ENCODE measurements at places on chromosomes 7 and 10. TPM values are rescaled to one million over a fixed set of nuclear protein-coding genes. Genes with fewer than 3 reads are reported as not detected.

GRCh38 chr10:111137007-111137406, 60.2 kb downstream of the ADRA2A start:
- no peak for DNase-seq

- DNase-seq = no peak
Observed at GRCh38 chr10:115830265-115830970, 442.6 kb downstream of the GFRA1 start.

DNA sequence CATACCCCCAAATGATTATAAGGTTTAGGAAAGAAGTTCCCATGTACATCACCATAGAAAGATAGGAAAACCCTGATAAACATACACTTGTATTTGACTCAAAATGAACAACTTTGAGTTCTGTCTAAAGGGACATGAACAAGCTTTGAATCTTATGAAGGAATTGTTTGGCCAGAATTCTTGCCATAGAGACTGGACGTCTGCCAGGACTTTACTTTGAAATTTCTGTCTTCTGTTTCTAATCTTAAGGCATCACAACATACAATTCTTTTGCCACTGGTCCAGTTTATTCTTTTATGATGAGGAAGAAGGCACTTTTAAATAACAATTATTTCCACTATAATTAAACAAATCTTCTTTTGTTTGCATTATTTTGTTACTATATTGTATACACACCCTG, 26.2 kb upstream of the CYP26C1 start:
- no peak for DNase-seq

- no peak for DNase-seq
Observed at GRCh38 chr7:81370822-81371221, 399.0 kb downstream of the HGF start.

DNA sequence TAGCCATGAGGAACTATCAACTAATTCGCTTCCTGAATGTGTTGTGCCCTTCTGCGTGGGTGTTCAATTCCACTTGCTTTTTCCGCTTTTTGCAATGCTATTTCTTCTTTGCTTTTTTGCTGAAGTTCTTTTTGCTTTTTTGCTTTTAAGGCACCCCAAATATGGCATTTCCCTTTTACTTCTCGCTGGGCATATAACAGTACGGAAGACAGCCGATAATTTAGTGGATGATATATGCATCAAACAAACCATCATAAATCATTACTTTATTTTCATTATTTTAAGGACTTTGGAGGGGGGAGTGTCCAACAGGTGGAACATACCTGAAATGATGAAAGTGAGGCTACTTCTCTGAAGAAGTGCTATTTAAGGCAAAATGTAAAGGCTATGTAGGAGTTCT, 277.0 kb upstream of the MTPN start:
- DNase-seq = no peak

DNA sequence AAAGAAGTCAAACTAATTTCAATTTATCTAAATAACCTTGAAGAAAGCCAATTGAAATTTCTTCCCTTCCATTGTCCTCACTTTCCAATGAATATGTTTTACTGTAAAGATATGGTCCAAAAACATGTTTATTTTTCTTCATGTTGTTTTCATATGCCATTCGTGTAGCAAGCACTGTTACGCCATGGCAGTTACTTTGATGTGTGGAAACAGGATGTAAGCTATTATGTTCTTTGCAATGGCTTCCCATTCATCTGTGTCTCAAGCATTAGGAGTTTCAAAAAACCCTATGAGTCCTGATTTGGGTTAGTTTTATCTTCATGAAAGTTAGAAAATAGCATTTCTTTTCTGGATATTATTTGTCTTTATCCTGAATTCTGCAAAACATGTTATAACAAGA, 31.0 kb downstream of the GPR141 start:
- no peak for DNase-seq

DNA sequence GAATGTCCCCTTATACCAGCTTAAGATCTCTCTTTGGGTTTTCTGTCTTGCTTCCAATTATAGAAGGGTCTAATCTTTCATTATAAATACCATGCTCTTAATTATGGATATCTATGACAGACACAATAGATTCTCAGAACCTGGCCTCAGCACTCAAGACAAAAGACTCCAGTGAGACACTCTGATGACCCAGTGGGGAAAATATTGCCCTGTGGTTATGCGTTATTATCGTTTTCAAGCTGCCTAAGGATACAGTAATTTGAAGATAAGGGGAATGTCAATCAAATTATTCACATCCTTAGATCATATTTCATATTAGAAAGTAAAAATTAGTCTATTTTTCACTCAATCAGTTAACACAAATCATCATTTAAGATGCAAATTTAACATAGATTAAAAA, 748.8 kb downstream of the XPNPEP1 start:
- DNase-seq = no peak

- DNase-seq = peak; percentile 90
Observed at GRCh38 chr7:2309889-2310331, 4.3 kb downstream of the SNX8 start.

DNA sequence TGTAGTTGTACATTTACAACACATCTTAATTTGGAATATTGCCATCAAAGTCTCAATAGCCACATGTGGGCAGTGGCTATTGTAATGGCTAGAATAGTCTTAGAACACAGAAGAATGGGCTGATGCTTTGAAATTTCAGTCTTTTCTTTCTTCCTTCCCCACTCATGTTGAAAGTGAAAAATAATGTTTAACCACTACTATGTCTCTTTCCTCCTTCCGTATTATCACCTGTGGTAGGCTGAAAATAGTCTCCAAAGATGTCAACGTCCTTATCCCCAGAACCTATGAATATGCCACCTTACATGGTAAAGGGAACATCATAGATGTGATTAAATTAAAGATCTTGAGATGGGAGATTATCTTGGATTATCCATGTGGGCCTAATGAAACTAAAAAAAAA, 154.0 kb downstream of the SUGCT start:
- DNase-seq = no peak

DNA sequence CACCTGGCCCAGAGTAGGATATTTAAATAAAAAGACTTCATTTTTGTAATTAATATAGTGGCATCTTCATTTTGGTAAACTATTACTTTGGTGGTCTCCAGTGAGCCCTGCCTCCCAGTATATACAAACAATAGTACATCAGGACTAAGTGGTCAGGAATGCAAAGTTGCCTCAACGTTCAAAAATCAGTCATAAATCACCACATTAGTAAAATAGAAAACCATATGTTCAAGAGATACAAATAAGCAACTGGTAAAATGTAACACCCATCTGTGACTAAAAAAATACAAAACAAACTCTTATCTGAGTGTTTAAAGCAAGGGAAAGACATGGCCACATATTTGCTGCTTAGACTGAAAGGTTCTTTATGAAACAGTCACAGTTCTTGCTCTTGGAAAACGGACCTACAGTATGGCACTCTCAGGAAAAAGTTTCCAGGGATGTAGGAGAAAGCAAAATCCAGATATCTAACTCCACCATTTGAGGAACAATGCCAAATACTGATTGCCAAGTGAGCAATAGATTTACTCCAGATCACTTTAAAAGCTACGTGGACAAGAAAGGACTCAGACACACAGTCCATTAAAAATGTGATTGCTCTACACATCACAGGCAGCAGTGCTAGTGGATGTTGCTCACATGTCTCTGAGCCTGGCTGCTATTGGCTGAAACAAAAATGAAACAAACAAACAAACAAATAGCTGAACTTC, 15.1 kb upstream of the RHOBTB1 start:
- DNase-seq = no peak

DNA sequence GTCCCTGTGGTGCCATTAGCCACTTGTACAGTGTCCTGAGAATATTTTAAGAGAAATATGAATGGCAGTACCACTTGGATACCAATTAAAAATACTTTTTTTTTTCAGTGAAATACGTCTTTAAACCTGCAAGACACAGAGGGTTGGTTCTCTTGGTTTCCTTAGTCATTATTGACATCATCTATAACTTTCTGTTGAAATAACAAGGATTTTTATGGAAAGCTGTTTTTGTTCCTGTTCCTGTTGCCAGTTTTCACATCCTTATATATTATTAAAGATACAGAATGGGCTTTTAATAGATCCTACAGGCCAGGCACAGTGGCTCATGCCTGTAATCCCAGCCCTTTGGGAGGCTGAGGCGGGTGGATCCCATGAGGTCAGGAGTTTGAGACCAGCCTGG, 579.9 kb downstream of the AUTS2 start:
- no peak for DNase-seq

GRCh38 chr7:149278396-149278795, 16.4 kb downstream of the ZNF783 start:
- DNase-seq = no peak

DNA sequence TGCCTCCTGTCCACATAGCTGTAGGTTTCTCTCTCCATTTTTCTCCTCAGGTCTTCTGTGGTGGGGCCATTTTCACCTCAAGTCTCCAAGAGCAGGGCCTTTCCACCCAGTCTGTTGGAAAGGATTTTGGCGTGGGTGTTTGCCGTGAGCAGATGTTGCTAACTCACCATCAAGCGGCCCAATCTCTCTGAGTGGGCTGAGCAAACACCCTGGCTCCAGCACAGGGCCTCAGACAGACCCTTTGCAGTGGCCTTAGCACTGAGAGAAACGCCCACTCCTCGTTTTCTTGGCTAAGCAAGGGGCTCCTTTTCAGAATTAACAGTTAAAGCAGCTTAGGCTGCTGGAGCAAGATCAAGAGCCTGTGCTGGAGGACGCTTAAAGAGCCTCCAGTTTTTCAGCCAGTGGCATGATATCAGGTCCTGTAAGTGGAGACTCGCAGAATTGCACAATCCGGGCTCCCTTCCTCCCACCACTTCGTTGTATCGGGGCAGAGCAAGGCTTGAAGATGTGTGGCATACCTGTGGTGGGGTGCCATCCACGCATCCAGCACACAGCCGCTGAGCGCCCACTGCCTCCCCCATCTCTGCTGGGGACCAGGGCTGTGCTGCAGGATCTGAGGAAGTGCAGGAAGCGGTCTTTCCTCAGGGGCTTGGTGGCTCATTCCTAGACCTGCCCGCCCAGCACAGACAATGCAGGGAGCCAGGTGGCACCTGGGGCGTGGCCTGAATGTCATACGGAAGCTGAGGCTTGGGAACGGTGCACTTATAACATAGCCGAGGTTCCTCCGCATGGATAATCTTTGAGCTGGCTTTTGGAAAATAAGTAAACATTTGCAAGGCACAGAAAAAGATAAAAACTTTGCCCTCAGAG, 142.7 kb downstream of the ADARB2 start:
- no peak for DNase-seq

- no peak for DNase-seq
Observed at GRCh38 chr7:133550811-133551210, 297.9 kb downstream of the EXOC4 start.

DPYSL4 gene
- 6.7 TPM for total RNA-seq

SOSTDC1 gene
- not detected for total RNA-seq

CTAGE4 gene
- 0.09 TPM for total RNA-seq

RADIL gene
- total RNA-seq = 0.40 TPM

HMX3 gene
- total RNA-seq = 3.3 TPM

SLC13A4 gene
- total RNA-seq = not detected

CRTAC1 gene
- 17.9 TPM for total RNA-seq

CAV2 gene
- total RNA-seq = 191 TPM

PNLIPRP3 gene
- total RNA-seq = 0.17 TPM

NPC1L1 gene
- not detected for total RNA-seq
